ENCODE measurements at places on chromosomes 1 and 21.
A peak's percentile ranks its signal among the peaks of the same experiment; 100 is the strongest.

GRCh38 chr1:45409276-45409675 is 69.0 kb upstream of the MUTYH start:
- DNase-seq = no peak

DNA sequence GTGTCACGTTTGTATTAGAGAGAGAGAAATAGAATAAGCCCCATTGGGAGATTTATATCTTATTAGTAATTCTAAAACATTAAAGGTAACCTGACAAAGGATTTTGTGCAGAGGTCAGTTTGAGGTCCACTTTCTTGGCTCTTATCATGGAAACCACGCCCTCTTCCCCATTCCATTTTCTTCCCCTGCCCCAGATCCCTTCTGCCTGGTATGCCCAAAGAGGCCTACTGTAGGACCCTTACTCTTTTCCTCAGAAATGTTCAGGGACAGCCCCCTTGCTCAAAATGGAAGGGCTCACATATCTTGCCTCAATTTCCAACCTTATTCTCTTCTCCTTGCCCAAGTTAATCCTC is 9.6 kb downstream of the CCDC185 start:
- no peak for DNase-seq

DNA sequence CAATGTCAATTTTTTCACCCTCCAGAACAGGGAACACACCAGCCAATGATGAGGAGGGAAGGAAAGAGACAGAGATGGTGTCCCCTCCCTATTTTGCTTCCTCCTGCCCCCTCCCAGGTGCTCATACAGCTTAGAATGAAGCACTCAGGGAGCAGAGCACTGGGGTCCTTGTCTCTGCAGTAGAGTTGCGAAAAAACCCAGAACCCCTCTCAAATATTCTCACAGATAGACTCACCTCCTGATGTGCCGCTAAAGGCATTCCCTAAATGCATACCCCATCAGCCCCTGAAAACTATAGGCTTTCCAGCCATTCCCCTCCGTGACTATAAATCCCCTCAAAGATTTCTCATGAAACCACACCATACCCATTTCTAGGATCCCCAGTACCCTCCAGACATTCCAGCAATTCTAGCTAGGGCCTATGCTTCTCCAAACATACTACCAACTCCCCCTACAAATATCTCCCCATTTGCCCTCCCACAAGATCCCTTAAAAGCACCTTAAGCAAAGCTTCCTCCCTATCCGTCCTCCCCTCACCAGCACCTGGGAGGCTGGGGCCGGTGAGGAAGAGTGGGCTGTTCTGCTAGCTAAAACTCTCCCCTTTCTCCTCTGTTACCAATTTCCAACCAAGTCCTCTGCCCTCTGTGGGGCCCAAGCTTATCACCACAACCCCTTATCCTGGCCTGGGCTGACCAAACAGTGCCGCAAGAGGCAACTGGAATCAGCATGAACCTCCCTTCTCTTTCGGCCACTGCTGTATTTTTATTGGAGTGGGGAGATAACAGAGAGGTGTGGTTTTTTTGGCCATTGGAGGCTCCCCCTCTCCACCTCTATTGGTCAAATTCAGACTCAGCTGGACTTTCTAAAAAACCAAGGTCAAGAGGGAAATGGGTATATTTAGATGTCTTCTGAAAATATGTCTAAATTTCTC is 54.7 kb downstream of the RHBG start:
- DNase-seq = no peak

GRCh38 chr1:116308276-116308675 is 64.8 kb upstream of the ATP1A1 start:
- DNase-seq = no peak

DNA sequence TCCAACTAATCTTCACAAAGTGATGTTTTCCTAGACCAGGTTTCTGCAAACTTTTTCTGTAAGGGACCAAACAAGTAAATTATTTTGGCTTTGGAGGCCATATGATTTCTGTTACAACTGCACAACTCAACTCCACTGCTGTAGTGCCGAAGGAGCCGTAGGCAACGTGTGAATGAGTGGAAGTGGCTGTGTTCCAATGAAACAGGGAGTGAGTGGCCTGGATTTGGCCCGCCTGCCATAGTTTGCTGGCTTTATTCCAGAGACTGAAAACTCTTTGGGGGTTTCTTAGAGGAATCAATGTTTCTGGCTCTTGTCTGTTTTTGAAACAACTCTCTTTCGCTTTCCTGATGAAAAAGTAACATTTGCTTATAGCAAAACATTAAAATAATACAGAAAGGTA is 12.6 kb upstream of the ACTL8 start:
- DNase-seq = no peak

DNA sequence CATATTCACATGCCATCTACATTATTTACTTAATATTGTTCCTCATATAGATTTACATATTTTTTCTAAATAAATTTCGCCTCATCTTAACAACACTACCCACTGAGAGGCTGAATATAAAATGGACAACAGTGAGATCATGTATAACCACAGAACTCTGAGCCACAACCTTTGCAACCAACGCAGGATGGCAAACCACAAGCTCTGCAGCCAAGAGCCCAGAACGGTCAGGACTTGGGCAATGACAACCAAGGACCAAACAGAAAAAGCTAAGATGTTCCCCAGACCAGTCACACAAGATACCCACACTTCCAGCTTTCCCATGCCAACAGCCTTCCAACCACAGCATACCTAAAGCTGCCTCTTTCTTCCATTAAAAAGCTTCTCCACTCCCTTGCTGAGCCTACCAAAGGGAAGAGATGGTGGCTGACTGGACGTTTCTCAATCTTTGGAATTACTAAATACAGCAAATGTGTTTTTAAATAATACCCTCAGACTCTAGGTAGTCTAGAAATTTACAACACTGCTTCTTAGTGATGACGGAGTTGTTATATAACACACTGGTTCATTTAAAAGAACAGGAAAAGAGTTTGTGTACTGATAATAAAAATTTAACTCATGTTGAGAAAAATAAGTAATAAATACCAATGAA is 117.9 kb downstream of the AKT3 start:
- no peak for DNase-seq

GRCh38 chr1:25195835-25196234 is 36.5 kb downstream of the SYF2 start:
- no peak for DNase-seq

- DNase-seq = no peak
Measured at GRCh38 chr1:1925437-1926345, 6.6 kb upstream of the TMEM52 start.

DNA sequence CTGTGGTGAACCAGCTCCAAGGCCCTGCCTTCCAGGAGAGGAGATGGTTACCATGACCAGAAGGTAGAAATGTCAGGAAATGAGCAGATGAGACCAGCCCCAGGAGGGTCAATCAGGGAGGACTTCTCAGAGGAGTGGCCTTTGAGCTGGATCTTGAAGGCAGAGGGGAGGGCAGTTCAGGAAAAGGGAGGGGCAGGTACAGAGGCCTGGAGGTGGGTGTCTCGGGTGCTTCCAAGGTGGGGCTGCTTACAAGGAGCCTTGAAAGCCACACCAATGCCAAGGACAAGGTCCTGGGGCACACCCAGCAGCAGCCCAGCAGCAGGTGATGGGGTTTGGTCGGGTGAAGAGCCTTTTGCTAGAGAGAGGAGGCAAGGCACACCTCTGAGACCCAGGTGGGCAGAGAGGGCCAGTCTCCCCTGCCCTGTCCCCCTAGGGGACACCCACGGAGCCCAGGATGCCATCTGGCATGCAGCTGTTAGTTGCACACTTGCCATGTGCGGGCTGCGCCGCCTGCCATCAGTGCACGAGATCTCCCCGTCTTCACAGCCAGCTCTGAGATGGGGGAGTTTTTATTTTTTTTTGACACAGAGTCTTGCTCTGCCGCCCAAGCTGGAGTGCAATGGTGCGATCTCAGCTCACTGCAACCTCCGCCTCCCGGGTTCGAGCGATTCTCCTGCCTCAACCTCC is 18.5 kb downstream of the SLC66A1 start:
- no peak for DNase-seq

DNA sequence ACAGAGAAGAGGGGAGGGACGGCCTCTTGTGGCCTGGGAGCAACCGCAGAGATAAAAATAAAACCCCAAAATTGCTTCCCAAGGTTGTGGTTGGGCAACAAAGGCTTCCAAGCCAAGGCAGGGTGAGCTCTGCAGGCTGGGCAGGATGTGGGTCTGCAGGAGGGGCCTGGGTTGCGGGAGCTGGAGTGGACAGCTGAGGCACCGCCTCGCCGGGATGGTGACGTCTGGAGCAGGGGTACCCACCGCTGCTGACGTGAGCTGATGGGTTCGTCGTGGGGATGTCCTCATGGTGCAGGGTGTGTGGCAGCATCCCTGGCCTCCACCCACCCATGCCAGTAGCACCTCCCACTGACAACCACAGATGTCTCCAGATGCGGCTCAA is 3.7 kb downstream of the AURKAIP1 start:
- peak; percentile 42 for DNase-seq

DNA sequence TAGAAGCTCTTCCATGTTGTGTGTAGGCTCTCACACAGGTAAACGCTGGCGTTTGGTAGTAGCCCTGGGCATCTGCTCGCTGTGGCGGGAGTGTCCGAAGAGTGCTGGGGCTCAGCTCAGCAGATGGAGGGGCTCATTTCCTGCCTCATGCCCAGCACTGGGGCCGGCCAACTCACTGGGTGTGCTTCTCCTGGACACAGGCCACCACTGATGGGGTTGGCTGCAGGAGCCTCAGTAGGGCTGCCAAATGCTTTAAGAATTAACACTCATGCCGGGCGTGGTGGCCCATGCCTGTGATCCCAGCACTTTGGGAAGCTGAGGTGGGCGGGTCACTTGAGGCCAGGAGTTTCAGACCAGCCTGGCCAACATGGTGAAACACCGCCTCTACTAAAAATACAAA is 20.9 kb downstream of the UQCRHL start:
- no peak for DNase-seq

DNA sequence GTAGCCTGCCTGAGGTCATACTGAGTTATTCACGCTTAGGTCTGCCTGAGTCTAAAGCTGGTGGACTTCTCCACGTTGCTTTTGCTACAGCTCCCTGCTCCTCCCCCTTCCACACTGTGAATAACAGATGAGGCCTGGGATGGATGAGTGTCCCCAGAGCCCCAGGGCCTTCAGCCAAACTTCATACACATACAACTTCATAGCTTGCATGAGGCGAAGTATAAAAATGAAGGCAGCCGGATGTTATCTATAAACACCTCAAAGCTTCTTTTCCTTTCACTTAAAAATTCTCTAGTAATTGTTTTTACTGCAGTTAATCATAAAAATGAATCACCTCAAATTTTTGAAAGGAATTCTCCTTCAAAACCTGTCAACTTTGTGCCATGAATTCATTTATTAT is 70.2 kb downstream of the DAB1 start:
- no peak for DNase-seq

DNA sequence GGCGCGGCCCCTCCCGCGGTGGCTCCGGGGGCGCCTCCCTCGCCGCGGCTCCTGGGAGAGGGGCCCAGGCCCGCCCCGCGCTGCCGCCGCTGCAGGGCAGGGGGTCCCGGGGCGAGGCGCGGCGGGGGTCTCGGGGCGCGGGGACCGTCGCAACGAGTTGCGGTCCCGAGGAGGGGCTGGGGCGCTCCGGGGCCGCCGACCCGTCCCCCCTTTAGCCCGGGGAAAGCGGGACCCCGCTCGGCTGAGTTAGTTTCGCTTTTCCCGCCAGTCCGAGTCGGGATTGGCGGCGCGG is 493 bp downstream of the SPSB1 start:
- no peak for DNase-seq

DNA sequence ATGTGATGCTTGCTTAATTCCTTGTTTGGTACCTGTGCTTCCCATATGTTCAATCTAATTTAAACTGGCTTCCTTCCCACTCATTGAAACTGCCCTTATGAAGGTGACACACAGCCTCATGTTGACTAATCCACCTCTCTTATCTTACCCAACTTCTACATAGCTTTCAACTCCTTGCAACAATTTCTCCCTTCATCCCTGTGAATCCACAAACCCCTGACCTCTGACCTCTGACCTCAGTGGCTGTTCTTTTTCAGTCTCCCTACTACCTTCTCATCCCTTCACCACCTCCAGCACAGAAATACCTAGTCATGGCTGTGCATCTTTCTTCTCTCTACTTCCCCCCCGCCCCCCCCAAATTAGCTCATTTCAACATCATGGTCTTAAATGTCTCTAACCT is 144.5 kb downstream of the TTLL7 start:
- DNase-seq = no peak

Data from activated CD8-positive, alpha-beta memory T cell treated with anti-CD3 and anti-CD28 coated beads for 1 hour (primary cell).